ENCODE measurements at places on chromosomes 13 and 19.
A peak's percentile ranks its signal among the peaks of the same experiment; 100 is the strongest.

DNA sequence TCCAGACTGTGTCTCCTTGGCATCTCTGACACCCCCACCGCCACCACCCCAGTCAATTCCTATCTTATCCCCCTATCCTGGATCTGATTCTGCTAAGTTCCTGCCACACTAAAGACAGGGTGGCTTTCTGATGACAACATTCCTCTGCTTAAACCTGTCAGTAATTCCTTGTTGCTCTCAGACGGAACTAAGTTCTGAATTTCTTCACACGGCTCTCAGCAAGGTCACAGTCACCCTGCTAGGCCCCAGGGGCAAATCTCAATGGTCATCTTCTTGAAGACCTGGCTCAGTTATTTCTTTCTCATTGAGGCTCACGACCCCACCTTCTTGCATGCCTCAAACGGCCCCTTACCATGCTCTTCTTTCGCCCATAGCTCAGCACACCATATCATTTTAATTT lies 7.6 kb downstream of the ALOX5AP start:
- no peak for DNase-seq

DNA sequence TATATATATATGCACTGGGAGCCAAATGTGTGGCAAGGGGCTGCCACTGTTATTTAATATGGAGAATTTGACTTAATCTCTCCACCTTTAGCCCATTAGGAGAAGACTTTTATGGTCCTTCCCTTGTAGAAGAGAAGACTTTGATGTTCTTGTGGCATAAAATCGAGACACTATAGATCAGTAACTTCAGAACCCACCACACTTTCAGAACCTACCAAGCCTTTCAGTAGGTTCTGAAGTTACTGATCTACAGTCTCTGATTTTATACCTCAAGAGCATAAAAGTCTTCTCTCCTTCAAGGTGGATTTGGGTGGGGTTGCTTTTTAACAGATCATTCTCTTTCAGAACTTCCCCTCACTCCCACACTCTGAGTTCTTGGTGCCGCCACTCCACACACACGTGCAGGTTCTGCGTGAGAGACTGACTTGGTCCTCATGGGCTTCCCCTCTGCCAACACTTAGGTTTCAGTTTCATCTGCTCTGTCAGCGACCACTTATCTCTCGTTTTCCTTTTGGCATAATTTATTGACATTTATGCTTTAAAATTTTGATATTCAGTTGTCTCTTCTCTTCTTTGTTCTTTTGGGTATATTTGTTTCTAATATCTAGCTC lies 213.4 kb upstream of the PCDH17 start:
- peak; percentile 1 for DNase-seq

- DNase-seq: no peak
These were observed at the start of gene MYH14 for GRCh38 chr19:50203281-50204080. Gene MYH14, plus strand, starts transcription at chr19:50203622. Its CDS starts 6,744 bp downstream, at chr19:50210366.

GRCh38 chr13:45195421-45195820 lies 5.4 kb downstream of the KCTD4 start:
- DNase-seq: no peak

GRCh38 chr13:61094865-61095264 lies 320.8 kb downstream of the PCDH20 start:
- DNase-seq: no peak

- no peak for DNase-seq
These were observed 156.9 kb downstream of the ENOX1 start for GRCh38 chr13:43629691-43630480.

DNA sequence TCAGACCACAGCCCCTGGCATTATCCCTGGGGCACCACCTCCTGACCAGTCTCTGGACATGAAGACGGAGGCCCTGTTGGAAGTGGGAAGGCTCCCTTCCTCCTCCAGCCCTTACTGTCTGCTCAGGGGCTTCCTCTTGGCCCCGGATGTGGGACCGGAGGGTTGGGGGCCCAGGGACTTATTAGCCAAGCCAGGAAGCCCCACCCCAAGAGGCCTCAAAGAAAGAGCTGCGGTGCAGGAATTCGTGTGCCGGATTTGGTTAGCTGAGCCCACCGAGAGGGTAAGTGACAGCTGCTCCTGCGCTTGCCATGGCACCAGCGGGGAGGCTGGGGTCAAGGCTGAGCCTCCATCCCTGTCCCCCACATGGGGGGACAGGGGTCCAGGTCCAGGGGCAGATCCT lies at the start of gene RETN:
TSS of gene RETN (plus strand) at position 208 of the 400 bp plus-strand sequence. CDS start 278 bp downstream, outside the sequence.
- no peak for DNase-seq

DNA sequence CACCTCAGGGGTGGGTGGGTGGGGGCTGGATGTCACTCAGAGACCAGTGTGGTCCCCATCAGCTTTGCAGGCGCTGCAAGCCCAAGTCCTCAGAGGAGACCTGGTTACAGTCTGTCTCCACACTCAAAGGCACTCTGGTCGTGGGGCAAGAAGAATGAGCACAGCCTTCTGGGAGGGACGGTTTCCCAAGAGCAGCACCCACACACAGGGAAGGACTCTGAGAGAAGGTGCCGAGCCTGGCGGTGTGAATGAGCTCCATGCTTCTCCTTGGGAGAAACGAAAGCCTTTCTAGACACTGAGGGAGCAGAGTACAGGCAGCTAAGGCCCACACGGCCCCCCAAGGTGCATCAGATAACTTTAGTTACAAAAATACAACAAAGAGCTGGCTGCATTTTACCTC lies 473.6 kb downstream of the FOXO1 start:
- no peak for DNase-seq

DNA sequence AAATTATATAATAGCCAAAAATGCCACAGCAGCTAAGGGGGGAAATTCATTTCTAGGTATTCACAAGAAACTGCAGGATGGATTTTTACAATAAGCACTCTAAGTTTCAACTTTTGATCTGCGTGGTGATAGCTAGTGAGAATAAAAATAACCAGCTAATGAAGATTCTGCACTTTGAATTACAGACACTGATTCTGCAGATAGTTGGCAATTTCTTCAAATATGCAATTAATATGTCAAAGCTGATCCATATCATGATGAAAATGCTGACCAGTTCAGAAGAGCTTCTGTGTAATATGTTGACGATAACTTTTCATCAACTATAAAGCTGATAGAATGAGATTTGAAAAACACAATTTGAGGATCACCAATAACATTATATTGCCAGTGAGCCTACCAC lies 1272.9 kb downstream of the EFNB2 start:
- no peak for DNase-seq

DNA sequence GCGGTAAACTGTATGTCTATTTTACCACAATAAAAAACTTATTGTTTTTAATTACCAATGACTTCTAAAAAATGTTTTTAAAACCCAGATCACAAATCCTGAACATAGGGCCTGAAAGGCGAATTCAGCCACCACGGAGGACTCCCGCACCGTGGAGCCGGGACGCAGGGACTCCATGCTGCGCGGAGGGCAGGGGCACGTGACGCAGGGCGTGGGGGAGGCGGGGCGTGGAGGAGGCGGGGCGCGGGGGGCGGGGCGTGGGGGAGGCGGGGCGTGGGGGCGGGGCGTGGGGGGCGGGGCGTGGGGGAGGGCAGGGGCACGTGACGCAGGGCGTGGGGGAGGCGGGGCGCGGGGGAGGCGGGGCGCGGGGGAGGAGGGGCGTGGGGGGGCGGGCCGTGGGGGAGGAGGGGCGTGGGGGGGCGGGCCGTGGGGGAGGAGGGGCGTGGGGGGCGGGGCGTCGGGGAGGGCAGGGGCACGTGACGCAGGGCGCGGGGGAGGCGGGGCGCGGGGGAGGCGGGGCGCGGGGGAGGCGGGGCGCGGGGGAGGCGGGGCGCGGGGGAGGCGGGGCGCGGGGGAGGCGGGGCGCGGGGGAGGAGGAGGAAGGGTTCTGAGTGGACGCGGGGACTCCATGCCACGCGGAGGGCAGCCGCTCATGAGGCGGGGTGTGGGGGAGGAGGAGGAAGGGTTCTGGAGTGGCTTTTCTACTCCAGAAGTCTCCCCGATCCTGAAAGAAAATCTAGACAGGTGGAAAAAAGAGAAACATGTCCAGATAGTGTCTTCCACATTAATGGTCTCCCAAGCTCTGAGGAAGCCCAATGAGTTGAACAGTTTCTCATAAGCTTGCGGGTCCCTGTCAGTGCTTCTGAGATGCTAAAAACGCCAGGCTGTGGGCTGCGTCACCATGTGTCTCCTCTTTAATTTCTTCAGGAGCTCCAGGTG lies 4.4 kb upstream of the PROZ start:
- peak; percentile 71 for DNase-seq

DNA sequence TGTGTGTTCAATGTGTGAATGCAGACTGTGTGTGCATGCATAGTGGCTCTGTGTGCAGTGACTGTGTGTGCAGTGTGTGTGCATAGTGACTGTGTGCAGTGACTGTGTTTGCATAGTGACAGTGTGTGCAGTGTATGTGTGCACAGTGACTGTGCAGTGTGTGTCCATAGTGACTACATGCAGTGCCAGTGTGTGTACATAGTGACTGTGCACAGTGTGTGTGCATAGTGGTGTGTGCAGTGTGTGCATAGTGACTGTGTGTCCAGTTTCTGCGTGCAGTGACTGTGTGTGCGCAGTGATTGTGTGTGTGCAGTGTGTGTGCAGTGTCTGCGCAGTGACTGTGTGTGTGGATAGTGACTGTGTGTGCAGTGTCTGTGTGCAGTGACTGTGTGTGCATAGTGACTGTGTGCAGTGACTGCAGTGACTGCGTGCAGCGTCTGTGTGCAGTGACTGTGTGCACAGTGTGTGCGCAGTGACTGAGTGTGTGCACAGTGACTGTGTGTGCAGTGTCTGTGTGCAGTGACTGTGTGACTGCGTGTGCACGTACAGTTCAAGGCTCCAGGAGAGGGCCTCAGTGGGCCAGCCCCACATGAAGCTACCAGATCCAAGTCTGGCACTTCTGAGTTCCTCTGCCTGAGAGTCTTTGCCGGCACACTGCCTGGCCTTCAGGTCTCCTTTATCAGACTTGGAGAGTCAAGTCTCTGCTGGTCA lies 90.3 kb downstream of the IER2 start:
- DNase-seq: no peak

DNA sequence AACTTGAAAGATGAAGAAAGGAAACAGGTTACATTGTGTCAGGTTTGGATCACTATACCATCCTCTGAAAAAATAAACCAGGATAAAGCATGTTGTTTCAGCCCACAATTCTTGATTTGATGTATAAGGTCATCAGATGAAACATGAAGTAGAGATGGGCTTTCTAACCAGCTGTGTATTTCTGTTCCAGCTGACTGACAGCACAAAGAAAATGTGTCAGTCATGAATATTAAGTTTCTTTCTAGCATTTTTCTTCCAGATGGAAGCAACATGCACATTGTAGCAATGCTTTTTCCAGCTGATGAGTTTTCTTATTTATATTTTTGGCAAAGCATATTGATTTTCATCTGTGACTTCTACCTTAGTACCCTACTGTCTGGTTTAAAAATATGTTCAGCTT lies 199.6 kb downstream of the OXGR1 start:
- no peak for DNase-seq

- DNase-seq: no peak
These were observed 660.4 kb upstream of the KLF12 start for GRCh38 chr13:74794582-74794981.

GRCh38 chr19:29405728-29405995 lies 120.1 kb upstream of the VSTM2B start:
- DNase-seq: no peak

DNA sequence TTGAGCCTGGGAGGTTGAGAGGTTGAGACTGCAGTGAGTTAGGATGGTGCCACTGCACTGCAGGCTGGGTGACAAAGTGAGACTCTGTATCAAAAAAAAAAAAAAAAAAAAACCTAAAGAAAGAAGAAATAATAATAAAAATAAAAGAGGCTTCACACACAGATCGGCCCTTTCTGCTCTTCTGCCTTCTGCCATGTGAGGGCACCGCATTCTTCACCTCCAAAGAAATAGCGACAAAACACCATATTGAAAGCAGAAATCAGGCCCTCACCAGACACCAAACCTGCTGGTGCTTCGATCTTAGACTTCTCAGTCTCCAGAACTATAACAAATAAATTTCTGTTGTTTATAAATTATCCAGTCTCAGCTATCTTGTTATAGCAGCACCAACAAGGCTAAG lies 3.0 kb downstream of the ZNF649 start:
- DNase-seq: no peak

DNA sequence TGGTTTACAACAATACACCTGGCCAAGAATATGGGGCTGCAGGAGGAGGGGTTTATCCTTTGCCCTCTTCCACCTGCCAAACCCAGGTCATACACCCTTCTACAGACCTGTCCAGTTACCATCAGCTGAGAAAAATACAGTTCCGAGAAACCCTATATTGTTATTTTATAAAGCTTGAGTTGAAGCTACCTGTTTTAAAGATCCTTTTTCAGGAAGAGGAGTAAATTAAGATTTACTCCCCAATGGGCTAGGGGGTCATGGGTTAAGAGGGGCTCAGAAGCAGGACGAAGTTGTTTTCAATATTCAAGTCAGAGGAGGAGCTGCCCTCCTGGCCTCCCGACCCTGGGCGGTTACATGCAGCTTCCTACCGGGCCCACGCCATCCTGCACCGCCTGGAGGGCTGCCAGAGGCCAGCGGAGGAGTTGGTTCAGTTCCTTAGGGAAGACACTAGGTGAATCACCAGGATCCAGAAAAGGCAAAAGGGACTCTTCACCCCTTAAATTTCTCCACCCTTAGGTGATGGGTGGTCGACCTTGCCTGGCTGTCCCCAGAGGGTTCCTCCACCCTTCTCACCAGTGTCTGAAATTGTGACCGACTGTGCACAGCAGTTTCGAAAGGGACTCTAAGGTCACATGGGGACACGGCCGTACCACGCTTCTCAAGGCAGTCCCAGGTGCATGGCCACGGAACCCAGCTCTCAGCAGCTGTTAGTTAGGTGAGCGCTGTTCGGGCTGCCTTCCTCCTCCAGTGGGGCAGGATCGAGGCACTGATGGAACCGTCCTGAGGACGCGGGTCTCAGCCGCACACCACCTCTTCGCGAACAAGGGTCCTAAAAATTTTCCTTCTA lies 1.2 kb downstream of the GJB2 start:
- DNase-seq: peak; percentile 49

DNA sequence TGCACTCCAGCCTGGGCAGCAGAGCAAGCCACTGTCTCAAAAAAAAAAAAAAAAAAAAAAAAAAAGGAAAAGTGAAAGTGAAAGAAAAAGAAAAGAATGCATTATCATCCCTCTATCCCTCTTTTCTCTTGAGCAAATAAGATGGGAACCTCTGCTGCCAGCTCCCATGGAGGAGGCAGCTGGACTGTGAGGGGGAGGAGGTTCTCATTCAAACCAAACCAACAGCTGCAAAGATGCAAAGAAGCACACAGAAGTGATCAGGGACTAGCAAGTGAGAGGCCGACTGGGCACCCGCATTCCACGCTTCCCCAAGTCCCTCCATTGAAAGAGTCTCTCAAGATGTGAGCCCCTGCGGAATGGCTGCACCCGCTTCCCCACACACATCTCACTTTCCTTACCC lies 63.5 kb downstream of the TSHZ3 start:
- no peak for DNase-seq

GRCh38 chr13:101621099-101621498 lies 168.6 kb downstream of the ITGBL1 start:
- no peak for DNase-seq

DNA sequence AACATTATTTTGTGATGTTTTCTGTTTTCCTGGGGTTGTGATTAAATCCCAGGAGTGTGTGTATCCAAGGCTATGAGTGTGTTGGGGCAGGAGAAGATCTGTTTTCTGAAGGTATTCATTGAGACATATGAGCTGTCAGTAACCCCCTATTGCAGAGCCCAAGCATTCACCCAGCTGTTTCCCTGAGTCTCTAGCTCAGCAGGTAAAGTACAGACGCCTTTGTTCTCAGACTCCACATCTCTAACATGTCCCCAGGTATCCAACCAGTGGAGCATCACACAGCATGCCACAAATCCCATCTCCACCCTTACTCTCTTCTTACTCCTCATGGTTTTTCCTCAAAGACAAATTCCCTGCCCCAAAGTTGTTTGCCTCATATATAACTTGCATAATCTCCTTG lies 213.6 kb downstream of the PCDH20 start:
- DNase-seq: no peak

GRCh38 chr13:49444524-49445395 lies 686 bp downstream of the SETDB2 start:
- DNase-seq: peak; percentile 76
